ENCODE measurements at places on chromosomes 7 and 10.
A peak's percentile ranks its signal among the peaks of the same experiment; 100 is the strongest.

DNA sequence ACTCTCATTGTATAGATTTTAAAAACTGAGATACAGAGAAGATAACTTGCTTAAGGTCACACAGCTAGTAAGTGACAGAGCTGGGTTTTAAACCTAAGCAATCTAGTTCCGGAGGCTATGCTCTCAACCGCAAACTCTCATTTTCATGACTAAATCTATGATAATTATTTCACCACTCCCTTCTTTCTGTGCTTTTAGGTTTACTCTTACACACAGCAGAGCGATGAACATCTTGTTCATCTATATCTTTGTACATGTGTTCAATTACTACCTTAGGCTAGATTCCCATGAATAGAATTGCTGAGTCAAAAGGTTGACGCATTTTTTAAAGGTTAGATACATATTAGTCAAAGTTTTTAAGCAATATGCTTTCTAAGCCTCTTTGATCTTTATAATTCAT, 154.8 kb downstream of the CHN2 start:
- no peak for DNase-seq

DNA sequence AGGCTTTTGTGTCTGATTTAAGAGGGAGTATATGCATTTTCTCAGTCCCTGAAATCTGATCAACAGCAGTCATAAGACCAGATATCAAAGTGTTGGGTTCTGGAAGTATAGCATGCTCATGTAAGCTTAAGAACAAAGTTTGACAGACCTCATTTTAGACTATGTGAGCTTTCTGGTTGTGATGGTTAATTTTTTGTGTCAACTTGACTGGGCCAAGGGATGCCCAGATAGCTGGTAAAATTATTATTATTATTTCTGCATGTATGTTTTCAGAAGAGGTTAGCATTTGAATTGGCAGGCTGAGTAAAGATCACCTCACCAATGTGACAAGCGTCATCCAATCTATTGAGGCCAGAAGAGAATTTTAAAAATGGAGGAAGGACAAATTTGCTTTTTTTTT, 63.5 kb upstream of the FRMD4A start:
- no peak for DNase-seq

DNA sequence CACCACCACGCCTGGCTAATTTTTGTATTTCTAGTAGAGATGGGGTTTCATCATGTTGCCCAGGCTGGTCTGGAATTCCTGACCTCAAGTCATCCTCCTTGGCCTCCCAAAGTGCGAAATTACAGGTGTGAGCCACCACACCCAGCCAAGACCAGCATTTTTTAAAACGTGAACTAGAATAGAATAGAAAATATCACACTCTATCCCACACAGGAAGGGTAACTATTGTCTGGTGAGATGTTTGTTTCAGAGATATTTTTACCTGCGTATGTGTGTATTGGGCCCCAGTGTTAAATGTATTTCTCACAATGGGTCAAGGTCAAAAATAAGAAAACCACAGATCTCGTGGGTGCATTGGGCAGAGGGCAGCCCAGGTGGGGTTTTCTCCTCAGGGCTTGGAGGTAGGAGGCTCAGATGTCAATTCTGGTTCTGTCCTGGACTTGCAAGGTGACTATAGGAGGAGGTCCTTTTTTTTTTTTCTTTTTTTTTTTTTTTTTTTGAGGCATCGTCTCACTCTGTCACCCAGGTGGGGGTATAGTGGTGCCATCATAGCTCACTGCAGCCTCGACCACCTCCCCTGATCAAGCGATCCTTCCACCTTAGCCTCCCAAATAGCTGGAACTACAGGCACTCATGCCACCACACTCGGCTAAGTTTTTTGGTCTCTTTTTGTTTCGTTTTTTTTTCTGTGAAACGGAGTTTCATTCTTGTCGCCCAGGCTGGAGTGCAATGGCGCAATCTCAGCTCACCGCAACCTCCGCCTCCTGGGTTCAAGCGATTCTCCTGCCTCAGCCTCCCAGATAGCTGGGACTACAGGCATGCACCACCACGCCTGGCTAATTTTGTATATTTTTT, 19.0 kb downstream of the SH2B2 start:
- DNase-seq: no peak

DNA sequence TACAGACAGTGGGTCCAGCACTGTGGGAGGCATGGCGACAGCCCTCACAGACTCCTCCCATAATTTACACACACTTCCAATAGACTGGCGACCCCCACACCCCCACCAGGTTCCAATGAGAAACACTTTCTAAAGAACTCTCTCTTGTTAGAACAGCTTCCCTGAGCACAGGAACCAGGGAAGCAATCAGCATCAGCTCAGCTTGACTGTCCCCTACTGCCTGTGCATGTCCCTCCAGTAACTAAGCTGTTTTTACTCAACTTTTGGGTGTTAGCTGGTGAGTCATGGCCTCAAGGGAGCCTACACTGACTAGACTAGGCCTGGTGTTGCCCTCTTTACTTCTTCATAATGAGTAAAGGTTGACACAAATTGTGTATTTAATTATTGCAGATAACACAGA, 32.6 kb upstream of the HERPUD2 start:
- no peak for DNase-seq

GRCh38 chr7:74344786-74345185, 55.6 kb downstream of the CLIP2 start:
- DNase-seq: no peak

GRCh38 chr7:148163246-148163645, 427.3 kb upstream of the C7orf33 start:
- no peak for DNase-seq

GRCh38 chr7:36015733-36016132, 137.3 kb upstream of the EEPD1 start:
- DNase-seq: no peak

DNA sequence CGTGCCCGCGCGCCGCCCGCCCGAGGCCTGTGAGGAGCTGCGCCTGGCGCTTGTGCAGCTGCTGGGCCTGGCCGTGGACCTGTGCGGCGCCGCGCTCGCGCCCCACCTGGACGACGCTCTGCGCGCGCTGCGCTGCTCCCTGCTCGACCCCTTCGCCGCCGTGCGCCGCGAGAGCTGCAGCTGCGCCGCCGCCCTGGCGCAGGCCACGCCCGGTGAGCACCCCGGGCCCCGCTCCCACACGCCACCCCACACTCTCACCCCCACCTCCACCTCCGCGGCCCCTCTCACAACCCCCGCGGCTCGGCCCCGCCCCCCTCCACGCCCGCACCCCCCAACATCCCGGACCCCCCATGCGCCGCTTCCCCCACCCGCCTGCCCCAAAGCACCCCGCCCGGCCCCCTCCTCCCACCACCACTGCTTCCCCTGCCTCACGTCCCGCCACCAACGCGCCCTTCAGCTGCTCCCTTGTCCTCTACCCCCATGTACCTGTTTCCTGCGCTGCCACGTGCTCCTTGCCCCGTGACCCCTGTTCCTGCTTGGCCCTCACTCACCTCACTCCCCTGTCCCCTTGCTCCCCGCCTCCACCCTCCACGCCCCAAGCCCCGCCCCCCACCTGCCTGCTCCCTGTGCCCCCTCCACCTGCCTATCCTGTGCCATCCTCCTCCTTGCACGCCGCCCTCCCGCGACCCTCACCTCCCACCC, at the start of gene PRKAR1B:
PRKAR1B (minus strand) TSS at position 178 of the 702 bp plus-strand sequence. CDS start 15,776 bp downstream, outside the sequence.
- DNase-seq: no peak

DNA sequence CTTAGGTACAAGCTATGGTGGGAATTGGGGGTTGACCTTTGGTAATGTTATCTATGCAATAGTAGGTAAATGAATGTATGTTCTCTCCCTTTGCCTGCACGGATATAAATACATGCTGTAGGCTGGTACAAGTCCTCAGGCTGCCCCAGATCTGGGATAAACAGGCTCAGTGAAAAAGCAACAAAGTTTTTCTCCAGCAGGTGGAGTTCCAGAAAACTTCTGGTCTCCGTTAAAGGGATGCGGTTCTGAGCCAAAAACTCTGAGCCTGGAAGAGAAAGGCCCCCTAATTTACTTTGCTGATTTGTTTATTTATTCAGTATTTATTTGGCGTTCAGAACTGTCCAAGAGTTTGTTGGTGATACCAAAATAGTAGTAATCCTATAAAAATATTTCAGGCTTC, 204.7 kb downstream of the ADRA2A start:
- DNase-seq: peak; percentile 21

- no peak for DNase-seq
Observed at GRCh38 chr7:136594739-136595144, 273.7 kb upstream of the CHRM2 start.

DNA sequence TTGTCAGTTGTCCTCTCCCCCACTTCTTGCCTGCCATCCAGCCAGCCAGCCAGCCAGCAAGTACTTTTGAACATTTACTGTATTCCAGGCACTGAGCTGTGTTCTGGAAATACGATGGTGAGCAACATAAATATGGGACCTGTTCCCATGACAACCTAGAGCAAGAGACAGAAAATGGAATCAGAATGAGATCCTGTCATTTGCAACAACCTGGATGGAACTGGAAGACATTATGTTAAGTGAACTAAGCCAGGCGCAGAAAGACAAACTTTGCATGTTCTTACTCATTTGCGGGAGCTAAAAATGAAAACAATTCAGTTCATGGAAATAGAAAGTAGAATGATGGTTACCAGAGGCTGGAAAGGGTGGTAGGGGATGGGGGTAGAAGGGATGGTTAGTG, 140.7 kb downstream of the ICA1 start:
- no peak for DNase-seq

GRCh38 chr7:120421151-120421651, 148.2 kb downstream of the KCND2 start:
- DNase-seq: peak; percentile 1

- peak; percentile 99 for DNase-seq
Observed at GRCh38 chr7:77752016-77752415, 46.2 kb downstream of the TMEM60 start.

DNA sequence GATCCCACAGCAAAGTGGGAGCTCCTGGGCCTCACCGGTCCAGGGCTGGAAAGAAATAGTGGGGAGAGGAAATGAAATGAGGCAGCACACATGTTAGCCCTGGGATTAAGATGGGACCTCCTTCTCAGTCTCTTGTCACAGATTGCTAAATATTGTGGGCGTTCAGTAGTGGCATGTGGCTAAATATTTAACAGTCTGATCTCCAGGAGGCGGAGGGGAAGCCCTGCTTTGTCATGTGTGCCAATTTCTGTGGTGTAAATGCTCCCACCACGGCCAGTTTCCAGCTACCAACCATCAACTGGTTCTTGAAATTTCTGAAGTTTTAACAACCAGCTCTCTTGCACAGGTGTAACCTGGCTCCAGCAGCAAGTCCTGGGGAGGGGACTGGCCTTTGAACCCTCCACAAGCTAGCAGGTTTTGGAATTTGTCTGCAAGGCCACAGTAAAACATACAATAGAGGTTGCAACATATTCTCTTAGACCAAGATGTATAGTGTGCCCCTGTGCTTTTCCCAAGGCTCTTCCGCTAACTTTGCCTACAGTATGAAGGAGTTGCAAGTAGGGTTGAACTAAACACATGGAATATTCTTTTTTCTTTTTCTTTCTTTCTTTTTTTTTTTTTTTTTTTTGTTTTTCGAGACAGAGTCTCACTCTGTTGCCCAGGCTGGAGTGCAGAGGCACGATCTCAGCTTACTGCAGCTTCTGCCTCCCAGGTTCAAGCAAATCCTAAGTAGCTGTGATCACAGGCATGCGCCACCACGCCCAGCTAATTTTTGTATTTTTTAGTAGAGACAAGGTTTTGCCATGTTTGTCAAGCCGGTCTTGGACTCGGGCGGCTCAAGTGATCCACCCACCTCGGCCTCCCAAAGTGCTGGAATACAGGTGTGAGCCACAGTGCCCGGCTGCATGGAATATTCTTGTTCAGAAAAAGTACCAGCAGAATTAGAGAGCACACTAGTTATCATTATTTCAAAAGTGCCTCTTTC, 103.1 kb upstream of the PCBD1 start:
- no peak for DNase-seq

- DNase-seq: no peak
Observed at GRCh38 chr10:60955957-60956425, 12.0 kb upstream of the RHOBTB1 start.

- DNase-seq: no peak
Observed at GRCh38 chr7:3710531-3710930, 409.5 kb downstream of the SDK1 start.

- no peak for DNase-seq
Observed at GRCh38 chr10:79209340-79209739, 137.9 kb upstream of the PPIF start.

- DNase-seq: no peak
Observed at GRCh38 chr10:111954386-111954785, 229.2 kb downstream of the GPAM start.

DNA sequence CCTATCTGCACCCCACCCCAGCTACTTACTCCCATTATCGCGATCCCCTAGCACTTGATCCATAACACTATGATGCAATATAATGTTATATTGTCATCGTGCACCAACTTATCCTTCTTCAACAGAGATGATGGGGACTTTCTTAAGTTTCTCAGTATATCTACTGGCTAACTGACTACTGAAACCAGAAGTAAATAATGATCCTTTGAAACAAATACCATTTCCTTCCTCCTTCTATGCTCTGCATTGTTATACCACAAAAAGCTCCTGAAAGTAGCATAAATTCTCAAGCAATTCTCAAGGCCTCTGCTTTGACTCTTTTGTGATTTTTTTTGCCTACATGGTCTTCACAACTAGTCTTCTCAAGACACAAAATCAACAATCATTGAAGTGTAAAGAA, 68.9 kb downstream of the HTR7 start:
- DNase-seq: no peak

- DNase-seq: no peak
Observed at GRCh38 chr10:80173466-80173865, 31.9 kb downstream of the ANXA11 start.

GRCh38 chr10:43998021-43998809, 349.5 kb upstream of the ZNF32 start:
- DNase-seq: no peak

DNA sequence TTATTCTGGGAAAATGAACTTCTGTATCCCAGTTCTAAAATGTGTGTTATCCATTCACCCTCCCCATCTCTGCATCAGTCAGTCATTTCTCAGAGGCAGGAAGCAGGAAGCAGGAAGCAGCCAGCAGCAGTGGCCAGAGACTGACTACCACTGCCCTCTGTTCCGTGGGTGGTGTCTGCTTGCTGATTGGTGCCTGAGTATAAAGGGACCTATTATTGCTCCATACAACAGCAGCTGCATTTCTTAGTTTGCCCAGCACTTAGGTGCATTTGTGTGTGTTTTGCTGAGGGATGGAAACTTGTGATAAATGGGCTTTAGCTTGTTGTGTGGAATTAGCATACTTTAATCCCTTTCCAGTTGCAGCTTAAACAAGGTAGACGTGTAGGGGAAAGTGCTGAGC, 582.2 kb downstream of the SORCS1 start:
- DNase-seq: peak; percentile 8

DNA sequence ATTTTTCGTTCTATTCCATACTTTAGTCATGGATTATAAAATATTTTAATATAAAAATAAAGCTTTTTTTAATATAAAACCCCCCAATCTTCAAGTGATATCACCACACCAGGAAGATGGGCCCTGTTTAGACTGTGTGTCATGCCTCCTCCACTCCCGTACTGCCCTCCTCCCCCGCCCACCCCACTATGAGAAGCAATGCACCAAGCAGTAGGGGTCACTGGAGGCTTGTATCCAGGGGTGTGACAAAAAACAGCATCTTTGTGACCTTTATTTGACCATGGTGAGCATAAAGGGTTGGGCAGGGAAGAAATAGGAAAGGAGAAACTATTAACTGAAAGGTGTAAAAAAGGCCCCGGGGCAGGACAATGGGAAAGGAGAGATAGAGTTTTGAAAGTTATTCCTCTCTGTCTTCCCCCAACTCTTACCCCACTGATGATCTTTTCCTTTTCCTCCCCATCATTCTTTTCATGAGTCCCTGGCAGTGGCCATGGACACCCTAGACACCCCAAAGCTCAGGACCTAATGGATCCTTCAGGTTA, 3.5 kb downstream of the PITX3 start:
- no peak for DNase-seq

All from OCI-M1 (cell line).